Astrocyte of the hippocampus (primary cell): ENCODE measurements at places on chromosomes 5 and 9.

DNA sequence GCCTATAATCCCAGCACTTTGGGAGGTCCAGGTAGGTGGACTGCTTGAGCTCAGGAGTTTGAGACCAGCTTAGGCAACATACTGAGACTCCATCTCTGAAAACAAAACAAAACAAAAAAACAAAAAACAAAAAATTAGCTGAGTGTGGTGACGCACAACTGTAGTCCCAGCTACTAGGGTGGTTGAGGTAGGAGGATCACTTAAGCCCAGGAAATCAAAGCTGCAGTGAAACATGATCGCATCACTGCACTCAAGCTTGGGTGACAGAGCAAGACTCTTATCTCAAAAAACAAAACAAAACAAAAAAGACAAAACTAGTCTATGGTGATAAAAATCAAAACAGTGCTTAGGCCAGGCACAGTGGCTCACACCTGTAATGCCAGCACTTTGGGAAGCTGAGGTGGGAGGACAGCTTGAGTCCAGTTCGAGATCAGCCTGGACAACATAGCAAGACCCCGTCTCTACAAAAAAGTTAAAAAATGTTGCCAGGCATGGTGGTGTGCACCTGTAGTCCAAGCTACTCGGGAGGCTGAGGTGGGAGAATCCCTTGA lies 28.8 kb downstream of the FBXO10 start:
- DNase-seq, result no peak

DNA sequence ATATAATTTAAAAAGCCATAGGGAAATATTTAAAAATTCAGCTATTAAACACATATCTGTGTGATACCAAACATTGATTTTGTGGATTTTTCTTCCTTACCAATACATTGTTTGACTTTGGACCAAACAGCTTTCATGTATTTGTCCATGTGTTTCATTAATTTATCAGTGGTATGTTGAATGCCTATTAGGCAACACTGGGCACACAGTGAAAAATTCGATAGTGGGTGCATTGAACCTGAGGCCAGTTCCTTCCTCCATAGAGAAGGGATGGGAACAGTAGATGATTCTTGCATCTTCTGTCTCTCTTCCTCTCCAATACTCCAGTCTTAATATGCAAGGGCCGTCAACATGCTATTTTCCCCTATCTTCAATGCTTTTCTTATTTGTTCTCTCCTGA lies 110.2 kb upstream of the NR3C1 start:
- no peak for DNase-seq

GRCh38 chr9:38355115-38355514 lies 37.4 kb upstream of the ALDH1B1 start:
- no peak for DNase-seq

GRCh38 chr5:172410662-172411483 lies 43.5 kb downstream of the SH3PXD2B start:
- DNase-seq, result no peak

- no peak for DNase-seq
These were observed 118.5 kb downstream of the BRINP1 start for GRCh38 chr9:119250730-119251129.
